ENCODE measurements at places on chromosomes 7 and 10. TPM values are rescaled to one million over a fixed set of nuclear protein-coding genes. Genes with fewer than 3 reads are reported as not detected.

PLPP4 gene
- 0.60 TPM for total RNA-seq

RASSF4 gene
- total RNA-seq = 41.9 TPM

MYOZ1 gene
- 0.52 TPM for total RNA-seq

PRF1 gene
- total RNA-seq = 7.3 TPM

VSTM4 gene
- total RNA-seq = 13.1 TPM

FAM13C gene
- 11.4 TPM for total RNA-seq

RBP4 gene
- total RNA-seq = 59.9 TPM

CRPPA gene
- total RNA-seq = 3.3 TPM

ANKRD7 gene
- not detected for total RNA-seq

OR2A42 gene
- not detected for total RNA-seq

PRKG1 gene
- 28.3 TPM for total RNA-seq

MYL7 gene
- total RNA-seq = not detected

DDX21 gene
- 28.2 TPM for total RNA-seq

MSMB gene
- 15.8 TPM for total RNA-seq

PRKAR2B gene
- 7.1 TPM for total RNA-seq

ARMC3 gene
- 0.52 TPM for total RNA-seq

HMX3 gene
- 1.6 TPM for total RNA-seq

FAM20C gene
- 99.2 TPM for total RNA-seq

COX15 gene
- total RNA-seq = 37.8 TPM

NYAP1 gene
- 1.2 TPM for total RNA-seq

WNT8B gene
- not detected for total RNA-seq

CDK5 gene
- 15.9 TPM for total RNA-seq

ELFN1 gene
- total RNA-seq = 1.4 TPM

ABCB1 gene
- total RNA-seq = 181 TPM

PLA2G12B gene
- not detected for total RNA-seq

SPDYE1 gene
- not detected for total RNA-seq

ATRNL1 gene
- 2.7 TPM for total RNA-seq

ANXA8L1 gene
- total RNA-seq = not detected

ACSM6 gene
- total RNA-seq = not detected

ZDHHC6 gene
- total RNA-seq = 34.2 TPM

TRIM73 gene
- 6.0 TPM for total RNA-seq

NUTM2E gene
- 0.06 TPM for total RNA-seq

SEMA4G gene
- 55.1 TPM for total RNA-seq

ANKRD1 gene
- 0.09 TPM for total RNA-seq

FAM25A gene
- total RNA-seq = not detected

SPDYE5 gene
- total RNA-seq = 0.09 TPM

ADARB2 gene
- total RNA-seq = 1.3 TPM

ELMO1 gene
- 43.4 TPM for total RNA-seq
